Activated CD4-positive, alpha-beta T cell treated with anti-CD3 and anti-CD28 coated beads, Interleukin-2, Interleukin-6, amounts not matched to agents 100 ng/mL and 50 ng/mL, durations not matched to agents 16 hours and 8 hours (primary cell): ENCODE measurements at places on chromosomes 5 and 9.

DNA sequence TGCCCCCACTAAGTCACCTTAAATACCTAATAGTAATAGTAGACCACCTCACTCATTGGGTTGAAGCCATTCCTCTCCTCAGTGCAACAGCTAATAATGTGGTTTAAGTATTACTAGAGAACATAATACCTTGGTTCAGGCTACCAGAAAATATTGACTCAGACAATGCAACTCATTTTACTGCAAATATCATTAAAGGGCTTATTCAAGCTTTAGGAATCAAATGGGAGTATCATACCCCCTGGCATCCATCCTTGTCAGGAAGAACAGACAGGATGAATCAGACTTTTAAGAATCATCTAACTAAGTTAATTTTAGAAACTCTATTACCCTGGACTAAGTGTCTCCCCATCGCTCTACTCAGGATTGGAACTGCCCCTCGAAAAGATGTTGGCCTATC is 6.8 kb upstream of the RNF180 start:
- DNase-seq: no peak

- no peak for DNase-seq
Measured at GRCh38 chr5:17411436-17412402, 86.3 kb upstream of the TAF11L2 start.

DNA sequence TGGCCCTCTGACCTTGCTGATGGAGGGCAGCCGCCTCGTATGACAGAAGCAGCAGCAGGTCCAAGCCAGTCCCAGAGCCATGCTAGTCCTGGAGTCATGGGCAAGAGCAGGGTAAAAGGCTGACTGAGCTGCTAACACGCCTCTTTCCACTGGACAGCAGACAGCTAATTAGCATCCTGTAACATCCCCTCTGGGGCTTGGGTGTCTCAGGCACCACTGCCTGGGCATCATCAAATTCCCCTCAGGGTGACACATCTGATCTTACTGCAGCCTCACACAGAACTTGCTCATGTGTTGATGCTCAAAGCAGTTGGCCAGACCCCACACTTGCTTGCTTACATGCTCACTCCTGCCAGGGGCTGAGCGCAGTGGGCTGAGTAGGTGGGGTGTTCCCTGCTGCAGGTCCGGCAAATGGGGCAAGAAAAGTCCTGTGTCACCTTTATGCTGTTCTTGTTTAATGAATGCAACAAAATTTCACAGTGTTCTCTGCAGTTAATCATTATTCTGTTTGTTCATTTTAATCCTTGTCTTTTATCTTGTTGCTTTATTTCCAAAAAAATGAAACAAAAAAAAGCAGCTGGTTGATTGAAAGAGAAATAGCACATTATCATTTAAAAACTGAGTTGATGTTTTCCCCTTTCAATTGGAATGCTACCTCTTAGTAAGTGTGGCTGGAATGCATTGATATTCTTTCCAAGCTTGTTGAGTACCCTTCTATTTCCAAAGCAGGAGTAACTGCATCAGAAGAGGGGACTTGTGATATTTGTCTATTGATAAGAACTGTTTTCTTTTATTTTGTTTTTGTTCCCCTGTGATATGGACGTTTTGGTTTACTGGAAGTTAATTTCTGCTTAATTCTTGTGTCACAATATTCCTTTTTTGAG is 254.1 kb downstream of the CDH18 start:
- DNase-seq: no peak

GRCh38 chr9:114157516-114158176 is 2.3 kb downstream of the COL27A1 start:
- no peak for DNase-seq

DNA sequence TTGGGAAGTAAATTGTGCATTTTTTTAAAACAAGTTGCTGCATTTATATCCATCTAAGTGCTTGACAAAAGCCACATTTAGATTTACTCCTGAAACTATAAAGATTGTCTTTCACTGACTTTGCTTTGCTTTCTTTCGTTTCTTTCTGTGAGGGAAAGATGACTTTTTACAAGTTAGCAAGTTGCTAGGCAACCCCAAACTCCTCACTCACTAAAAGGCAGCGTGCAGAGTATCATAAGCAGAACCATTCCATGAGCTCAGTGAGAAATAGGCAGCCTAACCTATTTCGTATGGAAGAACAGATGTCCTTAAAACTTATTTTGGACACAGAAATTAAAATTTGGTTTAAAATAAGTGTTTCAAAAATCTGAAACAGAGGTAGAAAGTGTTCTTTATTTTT is 29.0 kb downstream of the KLF9 start:
- no peak for DNase-seq

- no peak for DNase-seq
Measured at GRCh38 chr5:33489481-33490067, 48.8 kb downstream of the TARS1 start.

GRCh38 chr9:109382182-109382581 is 61.3 kb upstream of the EPB41L4B start:
- DNase-seq: no peak

GRCh38 chr9:35923927-35924763 is 14.9 kb downstream of the SPAAR start:
- no peak for DNase-seq

- DNase-seq: no peak
Measured at GRCh38 chr5:124658867-124659557, 87.4 kb downstream of the ZNF608 start.

DNA sequence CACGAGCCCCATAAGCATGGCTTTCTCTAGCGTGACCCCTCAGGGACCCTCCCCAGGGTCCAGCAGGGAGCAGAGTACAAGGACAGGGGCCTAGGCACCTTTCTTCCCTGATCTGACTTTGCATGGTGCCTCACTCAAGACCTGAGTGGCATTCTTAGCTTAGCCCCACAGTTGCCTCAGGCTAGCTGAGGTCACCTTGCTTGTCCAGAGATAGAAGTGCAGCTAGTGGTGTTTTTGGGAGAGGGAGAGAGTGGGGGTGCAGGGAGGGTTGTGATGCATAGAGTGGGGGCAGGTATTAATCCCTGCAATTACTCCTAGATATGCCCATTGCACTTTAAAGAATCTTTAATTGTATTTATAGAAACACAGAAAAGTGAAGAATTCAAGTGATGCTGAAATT is 8.4 kb upstream of the TRIO start:
- no peak for DNase-seq

DNA sequence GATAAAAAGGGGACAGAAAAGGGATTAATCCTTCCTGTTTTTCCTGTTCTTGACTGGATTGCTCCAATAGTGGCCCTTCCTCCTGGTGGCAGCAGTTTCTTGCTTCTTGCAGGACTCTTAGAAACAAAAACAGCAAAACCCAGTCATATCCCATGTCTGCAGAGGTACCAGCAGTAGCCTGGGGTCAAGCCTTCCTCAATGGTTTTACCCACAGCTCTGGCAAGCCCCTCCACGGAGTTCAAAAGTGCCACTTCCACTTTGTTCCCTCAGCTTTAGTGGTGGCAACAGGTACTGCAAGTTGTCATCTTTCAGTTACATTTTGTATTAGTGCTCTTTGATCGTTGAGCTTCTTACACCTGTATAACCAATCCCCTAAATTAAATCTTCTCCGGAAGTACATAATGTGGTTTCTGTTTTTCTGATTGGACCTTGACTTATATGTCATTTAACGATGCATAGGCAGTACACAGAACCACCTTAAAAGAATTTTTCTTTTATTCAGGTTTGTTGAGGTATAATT is 8.7 kb upstream of the RANBP6 start:
- peak; percentile 41 for DNase-seq

DNA sequence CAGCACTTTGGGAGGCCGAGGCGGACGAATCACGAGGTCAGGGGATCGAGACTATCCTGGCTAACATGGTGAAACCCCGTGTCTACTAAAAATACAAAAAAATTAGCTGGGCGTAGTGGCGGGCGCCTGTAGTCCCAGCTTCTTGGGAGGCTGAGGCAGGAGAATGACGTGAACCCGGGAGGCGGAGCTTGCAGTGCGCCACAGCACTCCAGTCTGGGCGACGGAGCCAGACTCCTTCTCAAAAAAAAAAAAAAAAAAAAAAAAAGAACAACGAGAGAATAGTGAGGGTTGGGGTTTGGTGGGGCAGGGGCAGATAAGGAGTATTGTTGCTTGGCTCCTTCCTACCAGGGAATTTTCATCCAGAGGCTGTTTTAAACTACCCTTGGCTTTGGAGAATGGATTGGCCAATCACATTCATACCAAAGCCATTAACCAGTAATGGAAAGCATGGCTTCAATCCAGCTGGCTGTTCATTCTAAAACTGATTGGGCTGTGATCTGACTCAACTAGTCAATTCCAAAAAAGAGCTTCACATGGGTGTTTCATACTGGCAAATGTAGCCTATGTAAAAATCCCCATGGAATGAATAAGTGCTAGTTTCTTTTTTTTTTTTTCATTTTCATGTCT is 64.4 kb downstream of the PLCXD3 start:
- DNase-seq: no peak

DNA sequence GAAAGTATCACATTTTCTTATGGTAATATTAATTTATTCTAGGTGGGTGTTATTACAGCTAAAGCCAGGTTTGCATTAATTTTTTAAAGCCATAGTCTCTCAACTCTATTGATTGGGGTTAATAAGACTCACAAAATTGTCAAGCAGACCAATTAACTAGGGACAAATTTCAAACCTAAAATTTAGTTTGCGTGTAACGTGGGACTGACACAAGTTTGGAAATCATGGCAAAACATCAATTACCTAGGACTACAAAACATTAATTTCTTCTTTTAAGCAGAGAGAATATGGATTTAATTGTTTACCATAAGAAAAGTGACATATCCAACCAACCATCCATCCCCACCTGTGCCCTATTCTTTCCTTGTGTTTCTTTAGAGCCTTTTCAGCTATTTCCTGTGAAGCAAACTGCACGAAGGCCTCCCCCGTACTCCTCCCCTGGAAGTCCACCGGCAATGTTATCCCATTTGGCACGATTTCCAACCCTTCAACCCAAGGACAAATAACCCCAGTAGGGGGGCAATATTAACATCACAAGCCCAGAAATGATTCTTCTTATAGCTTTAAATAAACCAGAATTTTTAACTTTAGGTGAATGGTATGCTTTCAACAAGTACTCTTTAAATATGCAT is 4.4 kb downstream of the HNRNPH1 start:
- DNase-seq: no peak

GRCh38 chr5:14513266-14513665 is 68.3 kb upstream of the OTULINL start:
- DNase-seq: no peak

- DNase-seq: no peak
Measured at GRCh38 chr9:9992936-9993335, 619.9 kb downstream of the PTPRD start.

DNA sequence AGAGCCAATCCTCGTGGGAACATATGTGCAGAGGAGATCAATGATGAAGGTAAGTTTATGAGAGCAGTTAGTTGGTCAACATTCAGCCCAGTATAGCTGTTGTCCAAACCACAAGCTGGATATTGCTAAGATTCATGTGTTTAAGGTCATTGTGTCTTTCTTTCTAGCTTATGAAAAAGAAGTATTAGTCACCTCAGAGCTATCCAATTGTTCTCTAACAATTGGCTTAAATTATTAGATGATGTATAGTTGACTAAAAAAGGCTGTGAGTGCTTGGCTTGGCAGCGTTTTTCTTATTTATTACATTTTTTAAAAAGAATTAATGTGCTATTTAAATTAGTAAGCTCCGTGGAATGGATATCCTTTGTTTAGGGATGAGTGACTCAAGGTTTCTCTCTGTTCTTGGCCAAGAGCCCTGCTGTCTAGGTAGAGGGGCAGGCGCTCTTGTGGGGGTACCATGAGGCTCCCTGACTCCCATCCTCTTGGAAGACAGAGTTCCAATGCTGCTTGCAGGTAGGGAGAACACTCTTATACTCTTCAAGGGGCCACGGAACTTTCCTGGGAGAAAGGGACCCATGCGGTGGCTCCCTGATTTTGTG is 487.4 kb downstream of the IRX1 start:
- no peak for DNase-seq

DNA sequence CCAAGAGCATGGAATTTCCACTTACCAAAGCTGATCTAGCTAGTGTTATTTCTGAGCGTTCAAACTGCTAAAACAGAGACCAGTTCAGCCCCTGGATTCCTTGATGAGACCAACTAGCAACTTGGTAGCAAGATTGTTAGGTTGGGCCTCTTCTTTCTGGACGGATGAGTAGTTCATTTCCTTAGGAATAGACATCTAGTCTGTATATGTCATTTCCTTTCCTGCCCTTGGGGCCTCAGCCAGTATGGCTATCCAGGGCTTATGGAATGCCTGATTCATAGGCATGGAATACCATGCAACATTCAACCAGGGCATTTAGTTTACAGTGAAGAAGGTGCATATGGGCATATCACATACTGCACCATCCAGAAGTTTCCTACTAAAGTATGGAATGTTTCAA is 14.5 kb upstream of the LPAR1 start:
- DNase-seq: no peak

DNA sequence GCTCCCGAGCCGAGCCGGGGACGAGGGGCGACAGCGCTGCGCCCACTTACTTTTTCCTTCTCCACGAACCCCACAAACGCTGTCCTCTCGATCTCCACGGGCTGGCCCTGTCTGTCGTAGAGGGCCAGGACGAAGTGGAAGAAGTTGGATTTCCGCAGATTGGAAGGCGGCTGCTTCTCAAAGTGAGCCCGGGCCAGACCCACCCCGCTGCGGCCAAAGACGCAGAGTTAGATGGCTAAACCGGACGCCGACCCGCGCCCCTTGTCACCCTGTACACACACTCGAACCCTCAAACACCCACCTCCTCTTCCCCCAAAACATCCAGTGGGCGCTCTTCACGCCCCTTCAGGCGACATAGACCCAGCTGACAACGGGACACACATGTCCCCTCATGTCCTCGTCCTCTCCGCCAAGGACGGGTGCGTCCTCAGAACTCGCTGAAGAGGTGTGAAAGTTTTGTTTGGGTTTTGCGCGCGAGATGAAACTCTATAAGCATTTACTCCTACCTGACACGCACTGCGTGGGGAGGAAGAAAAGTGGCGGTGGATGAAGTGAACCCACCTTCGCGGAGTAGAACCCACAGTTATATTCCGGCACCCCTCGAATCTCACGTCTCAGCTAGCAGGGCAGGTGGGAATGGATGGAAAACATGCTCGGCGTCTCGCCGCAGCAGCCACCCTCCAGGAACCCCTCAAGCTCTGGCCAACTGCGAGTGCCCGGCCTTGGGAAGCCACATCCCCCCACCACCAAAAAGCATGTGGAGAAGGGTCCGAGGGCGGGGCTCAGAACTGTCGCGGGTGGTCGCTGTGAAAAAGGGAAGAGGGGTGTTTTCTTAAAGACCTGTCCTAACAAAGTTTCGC is 2.6 kb downstream of the EBF1 start:
- no peak for DNase-seq

- DNase-seq: no peak
Measured at GRCh38 chr5:163727028-163727427, 221.6 kb downstream of the MAT2B start.

GRCh38 chr5:67639976-67640375 is 443.4 kb upstream of the CD180 start:
- DNase-seq: no peak

- no peak for DNase-seq
Measured at GRCh38 chr9:126853667-126854066, 6.8 kb upstream of the ZBTB34 start.

GRCh38 chr5:62256161-62257019 is 49.6 kb upstream of the KIF2A start:
- DNase-seq: peak; percentile 53
